Pancreas (tissue), 10 donors: ENCODE measurements at places on chromosomes 13 and 19. TPM values are rescaled to one million over a fixed set of nuclear protein-coding genes. Genes with fewer than 3 reads are reported as not detected.

- peak; percentile 59 for DNase-seq
Measured at GRCh38 chr19:2475018-2475701, 767 bp upstream of the GADD45B start.

Gene RNF113B
- polyA plus RNA-seq, result not detected

- DNase-seq, result no peak
Measured at GRCh38 chr19:40266119-40266518, 19.0 kb downstream of the AKT2 start.

DNA sequence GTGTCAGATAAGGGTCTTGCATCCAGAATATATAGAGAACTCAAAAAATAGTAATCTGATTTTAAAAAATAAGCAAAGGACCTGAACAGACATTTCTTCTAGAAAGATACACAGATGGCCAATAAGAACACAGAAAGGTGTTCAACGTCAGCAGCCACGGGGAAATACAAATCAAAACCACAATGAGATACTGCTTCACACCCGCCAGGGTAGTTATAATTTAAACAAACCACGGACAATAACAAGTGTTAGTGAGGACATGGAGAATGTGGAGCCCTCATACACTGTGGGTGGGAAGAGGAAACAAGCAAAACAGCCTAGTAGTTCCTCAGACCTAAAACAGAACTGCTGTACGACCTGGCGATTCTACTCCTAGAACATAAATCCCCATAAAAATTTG lies 26.7 kb upstream of the NAPA start:
- no peak for DNase-seq

GRCh38 chr13:30382836-30383525 lies 39.3 kb upstream of the UBE2L5 start:
- no peak for DNase-seq

Gene ZFR2
- 3.1 TPM for polyA plus RNA-seq

GRCh38 chr13:92972751-92973150 lies 253.9 kb upstream of the GPC6 start:
- no peak for DNase-seq

GRCh38 chr19:19652482-19653295 lies 9.2 kb upstream of the GMIP start:
- no peak for DNase-seq

Gene ZNF471
- 3.5 TPM for polyA plus RNA-seq

- DNase-seq, result no peak
Measured at GRCh38 chr19:35812220-35813042, at the start of gene PRODH2. TSS of gene PRODH2 (minus strand) at chr19:35812845. CDS start at chr19:35812805, 40 bp downstream.

- DNase-seq, result no peak
Measured at GRCh38 chr19:45101806-45102205, 8.8 kb downstream of the PPP1R37 start.

DNA sequence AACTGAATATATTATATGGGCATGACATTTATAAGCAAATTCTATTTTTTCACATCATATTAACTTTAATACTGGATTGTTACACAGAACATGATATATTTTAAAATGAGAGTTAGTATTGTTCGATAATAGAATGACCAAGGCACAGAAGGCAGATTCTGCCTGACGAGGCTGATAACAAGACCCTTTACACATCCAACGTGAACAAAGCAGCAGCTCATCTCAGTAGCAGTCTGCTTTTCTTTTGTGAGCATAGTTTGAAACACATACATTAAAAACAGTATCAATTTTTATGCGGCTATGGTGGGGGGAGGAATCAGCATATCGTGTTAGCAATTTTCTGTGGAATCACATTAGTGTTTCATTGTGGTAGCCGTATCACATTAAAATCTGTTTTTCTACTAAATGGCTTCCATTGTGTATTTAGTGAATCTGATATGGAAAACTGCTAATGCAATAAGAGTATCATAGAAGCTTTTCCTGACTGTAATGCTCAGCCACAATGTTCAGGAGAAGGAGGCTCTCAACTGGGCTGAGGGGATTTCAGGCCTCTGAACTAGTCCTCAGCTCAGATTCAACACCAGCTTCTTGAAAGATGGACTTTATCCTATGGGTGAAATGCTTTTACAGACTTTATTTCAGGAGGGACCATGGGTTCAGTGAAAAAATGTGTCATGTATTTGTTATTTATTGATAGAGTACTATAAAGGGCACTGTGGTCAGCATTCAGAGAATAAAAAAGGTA lies 4.0 kb downstream of the SMAD9 start:
- DNase-seq, result no peak

Gene RNU6-9
- not detected for polyA plus RNA-seq

DNA sequence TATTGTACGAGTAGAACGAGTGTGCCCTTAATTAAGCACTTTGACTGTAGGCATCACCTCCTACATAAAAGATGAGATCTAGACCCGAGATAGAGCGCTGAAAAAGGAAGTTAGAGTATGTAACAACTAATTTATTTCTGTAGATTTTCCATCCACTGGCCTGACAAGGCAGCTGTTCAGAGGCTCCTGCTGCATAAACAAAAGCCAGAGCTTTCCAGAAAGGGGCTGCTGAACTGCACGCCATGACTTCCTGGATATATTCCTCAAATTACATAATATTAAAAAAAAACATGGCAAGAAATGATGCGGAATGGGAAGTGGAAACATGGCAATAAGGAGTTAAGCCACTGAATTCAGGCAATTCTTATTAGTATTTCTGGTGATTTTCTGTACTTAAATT lies 89.7 kb downstream of the AKAP11 start:
- no peak for DNase-seq

Gene COMP
- 0.23 TPM for polyA plus RNA-seq

GRCh38 chr19:36420961-36421748 lies 2.7 kb upstream of the ZFP82 start:
- peak; percentile 47 for DNase-seq

DNA sequence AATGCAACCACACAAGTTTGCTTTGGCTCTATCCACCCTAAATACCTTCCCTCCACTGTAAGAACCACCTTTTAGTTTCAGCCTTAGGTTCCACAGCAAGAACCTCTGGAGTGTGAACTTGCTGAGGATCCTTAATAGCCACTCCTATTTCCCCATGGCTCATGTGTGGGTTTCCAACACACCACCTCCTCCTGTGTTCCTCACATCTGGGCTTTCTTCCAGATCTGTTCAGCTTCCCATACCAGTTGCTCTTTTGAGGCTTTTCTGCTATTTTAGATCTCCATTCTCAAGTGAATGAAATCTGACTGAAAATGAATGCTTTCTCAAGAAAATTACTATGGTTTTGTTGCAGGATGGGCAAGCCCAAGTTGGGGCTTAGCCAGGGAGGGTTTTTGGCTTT lies 104.8 kb upstream of the MIR17HG start:
- DNase-seq, result no peak

DNA sequence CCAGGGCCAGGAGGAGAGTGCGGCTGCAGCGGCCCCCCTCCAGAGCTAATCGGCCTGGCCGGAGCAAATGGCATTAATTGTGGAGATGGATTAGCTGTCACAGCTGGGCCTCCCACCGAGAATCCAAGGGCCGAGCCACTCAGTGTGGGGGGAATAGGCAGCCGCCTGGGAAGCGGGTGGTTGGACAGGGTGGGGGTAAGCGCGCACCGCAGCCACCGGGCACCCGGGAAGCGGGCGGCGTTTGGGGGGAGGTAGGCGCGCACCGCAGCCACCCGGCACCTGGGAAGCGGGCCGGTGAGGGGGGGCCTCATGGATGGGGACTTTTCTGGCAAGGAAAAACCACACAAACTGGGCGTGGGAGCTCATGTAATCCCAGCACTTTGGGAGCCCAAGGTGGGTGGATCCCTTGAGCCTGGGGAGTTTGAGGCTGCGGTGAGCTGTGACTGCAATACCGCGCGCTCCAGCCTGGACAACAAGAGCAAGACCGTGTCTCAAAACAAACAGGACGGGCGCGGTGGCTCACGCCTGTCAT lies 9.7 kb downstream of the R3HDM4 start:
- peak; percentile 68 for DNase-seq

GRCh38 chr19:34232566-34233481 lies 21.5 kb upstream of the GARRE1 start:
- peak; percentile 65 for DNase-seq

- no peak for DNase-seq
Measured at GRCh38 chr13:112131081-112131712, 64.2 kb downstream of the SOX1 start.
